Fibroblast of villous mesenchyme (primary cell): ENCODE measurements at places on chromosomes 2 and 18. TPM values are rescaled to one million over a fixed set of nuclear protein-coding genes. Genes with fewer than 3 reads are reported as not detected.
A peak's percentile ranks its signal among the peaks of the same experiment; 100 is the strongest.

GRCh38 chr2:73985308-73986084, 786 bp downstream of the TET3 start:
- no peak for DNase-seq

GRCh38 chr2:65361623-65362022, 70.8 kb downstream of the SPRED2 start:
- DNase-seq = no peak

DNA sequence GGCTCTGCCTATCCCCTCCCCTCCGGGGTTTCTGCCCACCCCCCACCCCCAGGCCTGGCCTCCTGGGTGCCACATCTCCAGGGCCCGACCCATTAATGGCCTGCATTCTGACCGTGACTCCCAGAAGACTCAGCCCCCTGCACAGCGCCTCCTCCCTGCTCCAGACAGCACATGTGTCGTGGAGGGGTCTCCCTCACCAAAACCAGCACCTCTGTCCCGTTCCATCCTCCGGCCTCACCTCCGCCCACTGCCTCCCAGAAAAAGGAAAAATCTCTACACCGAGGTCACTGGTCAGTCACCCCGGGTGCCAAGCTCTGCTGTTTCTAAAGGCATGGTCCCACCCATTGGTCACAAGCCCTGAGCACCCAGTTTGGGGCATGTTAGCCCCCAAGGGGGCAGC, 65.2 kb downstream of the GBX2 start:
- no peak for DNase-seq

DNA sequence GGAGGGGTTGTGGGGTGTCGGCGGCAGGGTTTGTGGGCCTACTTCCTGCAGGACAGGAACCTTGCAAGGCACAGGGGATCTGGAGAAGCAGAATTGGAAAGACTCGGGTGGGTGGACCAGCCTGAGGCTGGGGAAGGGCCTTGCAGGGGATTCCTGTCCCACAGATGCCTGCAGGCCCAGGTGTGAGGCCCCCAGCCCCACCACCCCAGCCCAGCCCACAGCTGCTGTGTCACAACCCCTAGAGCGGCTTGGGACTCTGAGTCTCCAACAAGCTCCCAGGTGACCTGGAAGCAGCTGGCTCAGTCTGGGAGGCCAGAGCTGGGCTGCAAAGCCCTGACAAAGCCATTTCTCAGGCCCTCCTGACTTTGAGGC, 93.1 kb downstream of the ZFP36L2 start:
- no peak for DNase-seq

GRCh38 chr2:63667132-63667700, 78.5 kb downstream of the MDH1 start:
- peak; percentile 43 for DNase-seq

GRCh38 chr2:163906410-163906809, 170.6 kb upstream of the FIGN start:
- DNase-seq = peak; percentile 1

- no peak for DNase-seq
Observed at GRCh38 chr2:6641956-6642355, 223.8 kb downstream of the CMPK2 start.

GRCh38 chr2:238966072-238966937, 118.4 kb downstream of the TWIST2 start:
- DNase-seq = no peak

DNA sequence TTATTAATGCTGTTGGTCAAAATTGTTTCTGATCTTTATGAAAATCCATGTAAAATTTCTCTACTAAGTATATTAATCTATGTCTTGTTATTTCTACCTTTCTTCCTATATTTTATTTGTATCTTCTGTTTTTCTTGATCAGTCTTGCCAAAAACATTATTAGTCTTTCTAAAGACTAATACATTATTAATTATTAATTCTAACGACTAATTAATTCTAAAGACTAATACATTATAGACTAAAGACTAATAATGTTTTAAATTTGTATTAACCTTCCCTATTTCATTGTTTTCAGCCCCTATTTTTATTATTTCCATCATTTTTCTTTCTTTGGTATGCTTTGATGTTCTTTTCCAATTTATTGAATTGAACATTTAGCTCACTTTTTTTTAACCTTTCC, 27.7 kb downstream of the NEURL3 start:
- no peak for DNase-seq

The AQP12A gene
- not detected in 2 replicates for total RNA-seq

The CGREF1 gene
- total RNA-seq = under 0.01 TPM in 2 replicates

The MAL gene
- not detected in 2 replicates for total RNA-seq

The CFAP210 gene
- total RNA-seq = not detected in 2 replicates
